Activated naive CD4-positive, alpha-beta T cell treated with anti-CD3 and anti-CD28 coated beads for 36 hours (primary cell): ENCODE measurements at places on chromosomes 2 and 18. TPM values are rescaled to one million over a fixed set of nuclear protein-coding genes. Genes with fewer than 3 reads are reported as not detected.
A peak's percentile ranks its signal among the peaks of the same experiment; 100 is the strongest.

GRCh38 chr2:170486730-170487129, 228.4 kb upstream of the SP5 start:
- DNase-seq = no peak

GRCh38 chr2:192584976-192585375, 390.2 kb upstream of the TMEFF2 start:
- DNase-seq = no peak

- no peak for DNase-seq
Observed at GRCh38 chr2:195830968-195831950, 174.2 kb downstream of the SLC39A10 start.

DNA sequence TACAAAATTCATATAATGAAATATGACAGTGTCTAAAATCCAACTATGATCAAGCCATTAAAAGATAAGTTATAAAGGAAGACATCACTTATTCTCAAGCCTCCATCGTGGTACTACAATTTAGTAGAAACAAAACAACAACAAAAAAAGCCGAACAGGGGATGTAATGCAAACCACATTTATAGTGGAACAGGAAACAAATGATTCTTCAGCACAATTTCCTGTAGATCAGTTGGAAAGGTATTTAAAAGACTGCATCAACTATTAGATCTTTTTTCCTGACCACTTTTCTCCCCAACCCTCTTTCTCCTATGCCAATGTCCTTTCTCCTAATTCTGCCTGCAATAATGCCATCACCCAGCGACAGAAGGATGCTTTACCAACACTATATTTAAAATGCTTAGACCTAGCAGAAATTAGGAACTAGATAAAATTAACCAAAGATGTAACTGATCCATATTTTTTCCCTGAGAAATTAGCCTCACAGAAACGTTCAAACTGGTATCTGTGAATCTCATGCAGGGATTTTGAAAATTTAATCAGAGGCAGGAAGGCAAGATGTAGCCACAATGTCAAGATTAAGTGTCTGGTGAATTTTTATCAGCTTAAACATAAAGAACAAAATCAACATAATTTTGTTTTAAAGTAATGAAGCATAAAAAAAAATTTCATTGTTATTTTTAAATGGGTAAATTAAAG, 271.4 kb downstream of the TCF4 start:
- no peak for DNase-seq

- no peak for DNase-seq
Observed at GRCh38 chr2:190283783-190284182, 35.8 kb downstream of the HIBCH start.

DNA sequence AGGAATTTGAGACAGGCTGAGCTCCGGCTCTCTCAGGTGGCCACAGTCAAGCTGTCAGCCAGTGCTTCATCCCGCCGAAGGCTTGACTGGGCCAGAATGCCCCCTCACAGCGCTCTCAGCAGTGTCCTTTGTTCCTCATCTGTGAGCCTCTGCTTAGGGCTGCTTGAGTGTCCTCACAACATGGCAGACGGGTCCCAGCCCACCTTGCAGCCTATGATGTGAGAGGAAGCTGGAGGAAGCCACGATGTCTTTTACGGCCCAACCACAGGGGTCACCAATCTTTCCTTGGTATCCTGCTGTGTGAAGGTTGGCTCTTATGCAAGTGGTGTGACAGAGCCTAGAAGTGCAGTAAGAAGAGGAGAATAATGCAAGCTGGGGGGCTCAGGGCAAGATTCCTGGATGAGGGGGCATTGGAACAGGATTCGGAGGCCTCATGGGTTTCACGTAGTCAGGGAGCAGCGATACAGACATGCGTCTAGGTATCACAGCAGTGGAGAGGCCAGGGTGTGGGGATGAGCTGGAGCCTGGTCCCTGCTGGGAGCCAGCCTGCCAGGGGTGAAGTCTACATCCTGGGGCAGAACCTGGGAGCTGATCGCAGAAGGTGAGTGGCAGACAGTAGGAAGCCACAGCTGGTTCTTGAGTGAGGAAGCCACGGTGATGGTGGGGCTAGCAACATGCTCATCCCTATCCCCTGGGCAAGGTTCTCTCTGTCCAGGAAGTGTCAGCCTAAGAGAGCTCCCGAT, 234.1 kb downstream of the GLI2 start:
- no peak for DNase-seq

- DNase-seq = no peak
Observed at GRCh38 chr2:80092474-80092873, 212.1 kb downstream of the LRRTM1 start.

- DNase-seq = no peak
Observed at GRCh38 chr2:167842047-167842446, 405.3 kb downstream of the STK39 start.

- no peak for DNase-seq
Observed at GRCh38 chr2:60028849-60029565, 524.4 kb downstream of the BCL11A start.

- DNase-seq = no peak
Observed at GRCh38 chr2:239970004-239970623, 55.0 kb downstream of the NDUFA10 start.

GRCh38 chr2:219496825-219497494, 1.7 kb upstream of the GMPPA start:
- DNase-seq = no peak

DNA sequence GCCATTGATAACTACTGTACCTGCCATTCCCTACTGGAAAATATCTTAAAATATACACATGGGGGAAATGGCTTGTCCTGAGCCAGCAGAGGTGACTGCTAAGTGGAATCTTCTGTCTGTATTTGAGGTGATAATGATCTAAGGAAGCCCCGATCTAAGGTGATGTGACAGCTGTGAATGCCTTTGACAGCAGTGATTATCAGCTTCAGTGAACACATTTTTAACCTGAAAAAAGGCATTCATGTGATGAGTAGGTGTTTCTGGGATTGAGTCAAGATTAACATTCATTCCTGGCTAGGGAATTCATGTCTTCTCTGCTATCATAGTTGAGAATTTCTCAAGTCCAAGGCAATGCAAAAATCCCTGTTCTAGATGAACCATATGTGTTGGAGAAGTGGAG, 9.1 kb upstream of the MAPRE2 start:
- DNase-seq = no peak

- DNase-seq = peak; percentile 42
Observed at GRCh38 chr18:8786483-8787370, 81.4 kb downstream of the MTCL1 start.

- no peak for DNase-seq
Observed at GRCh38 chr2:67612576-67613042, 215.5 kb downstream of the ETAA1 start.

DNA sequence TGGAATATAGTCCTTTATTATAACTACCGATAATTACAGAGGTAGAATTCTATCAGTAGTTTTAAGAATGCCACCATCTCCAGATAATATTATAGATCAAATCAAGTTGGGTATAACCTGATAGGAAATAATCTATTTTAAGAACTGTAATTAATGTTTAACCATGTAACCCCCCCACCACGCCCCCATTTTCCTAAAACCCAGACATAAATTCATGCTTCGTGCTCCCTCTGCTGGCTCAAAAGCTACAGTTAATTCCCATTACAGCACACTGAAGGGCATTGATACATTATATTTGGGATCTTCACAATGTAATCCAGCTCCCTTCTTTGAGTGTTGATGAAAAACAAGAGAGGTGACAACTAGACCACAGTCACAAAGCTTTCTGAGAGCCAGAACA, 228.0 kb upstream of the SMAD7 start:
- DNase-seq = peak; percentile 20

The ZBTB7C gene
- total RNA-seq = not detected

The VWA3B gene
- total RNA-seq = not detected

The FKBP7 gene
- total RNA-seq = 2.2 TPM

The SPP2 gene
- not detected for total RNA-seq

The PLEK gene
- 1.1 TPM for total RNA-seq

The FAM98A gene
- 45.4 TPM for total RNA-seq

The ALPG gene
- not detected for total RNA-seq

The PDE6D gene
- total RNA-seq = 27.1 TPM
